ENCODE measurements at places on chromosomes 6 and 20.
A peak's percentile ranks its signal among the peaks of the same experiment; 100 is the strongest.

DNA sequence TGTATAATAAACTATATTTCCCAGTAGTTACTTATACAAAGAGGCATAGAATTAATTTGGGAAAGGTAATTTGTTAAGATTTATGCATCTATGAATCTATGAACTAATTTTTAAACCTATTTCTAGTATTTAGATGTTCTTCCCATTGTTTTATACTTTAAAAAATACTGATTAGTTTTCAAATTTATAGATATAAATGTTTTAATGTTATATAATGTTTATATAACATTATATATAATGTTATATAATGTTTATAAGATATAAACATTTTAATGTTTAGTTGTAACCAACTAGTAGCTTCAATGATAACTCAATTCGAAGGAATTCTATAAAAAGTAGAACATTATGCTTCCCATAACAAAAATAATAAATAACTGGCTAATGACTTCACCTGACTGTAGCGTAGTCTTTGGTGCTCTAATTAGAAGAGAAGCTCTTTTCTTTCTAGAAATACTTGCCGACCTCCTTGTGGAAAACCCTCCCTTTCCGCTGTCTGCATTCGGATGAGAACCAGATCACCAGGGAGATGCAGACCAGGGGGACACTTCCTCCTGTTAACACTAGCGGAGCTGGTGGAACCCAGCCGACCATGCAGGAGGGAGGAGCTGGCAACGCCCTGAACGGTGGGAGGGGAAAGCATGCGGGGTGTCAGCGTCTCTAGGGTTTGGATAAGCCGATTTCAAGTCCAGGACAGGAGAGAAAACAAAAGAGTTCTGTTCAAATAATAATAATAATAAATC is 158.4 kb downstream of the OR2B2 start:
- DNase-seq: peak; percentile 77

DNA sequence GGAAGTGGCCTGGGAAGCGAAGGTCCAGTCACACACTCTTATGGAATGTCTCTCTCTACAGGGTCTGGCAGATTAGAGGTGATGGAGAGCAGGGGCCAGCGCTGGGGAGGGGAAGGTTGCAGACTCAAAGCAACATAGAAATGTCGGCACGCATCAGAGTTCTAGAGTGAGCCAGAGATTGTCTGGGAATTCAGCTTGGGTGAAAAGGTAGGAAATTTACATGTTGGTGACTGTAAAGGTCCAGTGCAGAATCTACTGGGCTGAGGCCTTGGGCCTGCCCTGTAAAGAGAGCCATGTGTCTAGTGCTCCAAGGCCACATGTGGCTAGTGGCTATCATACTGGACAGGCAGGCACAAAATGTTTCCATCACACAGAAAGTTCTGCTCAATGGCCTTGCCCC is 80.8 kb downstream of the FOXA2 start:
- no peak for DNase-seq

DNA sequence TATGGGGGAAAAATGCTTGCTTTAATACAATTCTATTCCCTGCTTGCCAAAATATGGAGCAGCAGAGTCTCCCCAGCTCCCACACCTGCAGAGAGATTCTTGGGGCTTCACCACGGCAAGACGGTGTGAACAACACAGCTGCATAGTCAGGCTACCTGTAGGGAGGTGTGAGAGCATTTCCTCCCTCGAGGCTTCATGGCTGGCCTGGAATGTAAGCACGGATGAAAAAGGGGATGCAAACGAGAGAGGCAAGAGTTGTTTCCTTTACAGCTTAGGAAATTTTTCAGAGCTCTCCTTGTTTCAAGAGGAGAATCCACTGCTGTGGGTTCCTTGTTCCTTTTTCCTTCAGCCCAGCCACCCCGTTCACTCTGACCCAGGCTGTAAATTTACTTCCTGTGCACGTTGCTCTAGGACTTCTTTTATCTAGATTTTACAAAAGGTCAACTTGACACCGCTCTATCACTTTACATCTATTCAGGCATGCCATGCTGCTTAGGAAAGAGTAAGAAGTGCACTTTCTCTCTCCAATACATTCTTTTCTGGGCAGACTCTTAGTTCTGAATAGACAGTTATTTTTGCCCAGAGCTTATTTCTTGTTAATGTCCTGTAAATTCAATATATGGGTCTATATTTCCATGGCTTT is 197.1 kb downstream of the KHDC1L start:
- no peak for DNase-seq

DNA sequence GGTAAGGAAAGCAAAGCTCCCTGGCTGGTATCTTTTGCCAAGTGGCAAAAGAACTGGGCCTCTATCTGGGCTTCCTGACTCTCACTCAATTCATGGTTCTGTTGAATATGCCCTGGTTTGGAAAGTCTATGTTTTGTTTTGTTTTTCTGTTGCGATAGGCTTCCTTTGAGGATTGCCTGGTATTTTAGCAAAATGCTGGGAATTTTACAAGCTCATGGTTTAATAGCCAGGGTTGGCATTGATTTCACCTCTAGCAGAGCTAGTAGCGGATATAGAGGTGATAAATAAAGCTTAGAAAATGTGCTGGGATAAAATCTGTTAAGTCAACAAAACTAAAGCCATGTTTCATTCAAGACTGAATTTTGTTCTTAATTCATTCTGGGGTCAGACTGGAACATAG is 109.9 kb downstream of the RNF144B start:
- no peak for DNase-seq

GRCh38 chr6:28802417-28803336 is 121.1 kb downstream of the TRIM27 start:
- no peak for DNase-seq

DNA sequence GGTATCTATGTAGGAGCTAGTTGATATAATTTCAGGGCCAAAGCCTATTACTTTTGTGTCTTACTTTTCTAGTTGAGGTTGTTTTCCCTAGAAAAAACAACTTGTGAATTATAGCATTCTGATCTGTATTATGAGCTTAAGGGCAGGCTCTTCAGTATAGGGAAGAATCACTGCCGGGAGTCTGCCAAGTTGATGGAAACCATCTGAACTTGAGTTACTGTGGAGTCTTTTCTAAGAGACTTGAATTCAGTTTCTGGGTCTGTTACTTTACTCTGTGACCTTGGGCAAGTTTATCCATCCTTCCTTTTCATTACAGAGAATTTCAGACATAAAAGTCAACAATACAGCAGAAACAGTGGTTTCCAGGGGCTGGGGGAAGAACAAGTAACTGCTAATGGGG is 2.1 kb upstream of the CASS4 start:
- no peak for DNase-seq

DNA sequence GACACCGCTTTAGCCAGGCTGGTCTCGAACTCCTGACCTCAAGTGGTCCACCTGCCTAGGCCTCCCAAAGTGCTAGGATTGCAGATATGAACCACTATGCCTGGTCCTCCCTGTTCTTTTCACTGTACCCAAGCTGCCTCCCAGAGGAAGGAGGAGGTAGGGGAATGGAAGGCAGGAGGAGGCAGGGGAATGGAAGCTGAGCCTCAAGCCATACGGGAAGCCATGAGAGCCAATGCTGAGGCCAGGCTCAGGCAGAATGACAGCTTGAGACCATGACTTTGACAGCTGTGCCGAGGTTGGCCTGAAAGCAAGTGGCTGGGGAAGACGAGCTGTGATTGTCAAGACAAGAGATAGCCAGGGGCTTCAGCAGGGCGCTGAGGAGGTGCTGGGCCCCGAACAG is 13.6 kb upstream of the ZNF335 start:
- no peak for DNase-seq

- DNase-seq: no peak
These were observed 100.9 kb upstream of the IYD start for GRCh38 chr6:150267686-150268561.

GRCh38 chr6:151738267-151738666 is 69.2 kb upstream of the ESR1 start:
- no peak for DNase-seq

DNA sequence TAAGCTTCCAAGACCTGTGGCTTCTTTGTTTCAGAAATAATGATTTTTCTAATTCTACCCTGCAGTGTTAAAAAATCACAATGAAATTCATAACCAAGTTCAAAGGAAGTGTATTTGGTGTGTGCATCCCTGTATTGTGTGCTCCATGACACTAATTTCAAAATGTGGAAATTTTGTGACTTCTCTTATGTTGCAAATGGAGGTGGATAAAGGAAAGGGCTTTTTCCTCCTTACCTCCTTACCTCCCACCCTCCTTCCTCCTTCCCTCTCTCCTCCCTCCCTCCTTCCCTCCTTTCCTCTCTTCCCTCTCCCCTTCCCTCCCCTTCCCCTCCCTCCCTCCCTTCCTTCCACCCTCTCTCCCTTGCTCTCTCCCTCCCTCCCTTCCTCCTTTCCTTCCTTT is 10.5 kb downstream of the CDH4 start:
- no peak for DNase-seq

DNA sequence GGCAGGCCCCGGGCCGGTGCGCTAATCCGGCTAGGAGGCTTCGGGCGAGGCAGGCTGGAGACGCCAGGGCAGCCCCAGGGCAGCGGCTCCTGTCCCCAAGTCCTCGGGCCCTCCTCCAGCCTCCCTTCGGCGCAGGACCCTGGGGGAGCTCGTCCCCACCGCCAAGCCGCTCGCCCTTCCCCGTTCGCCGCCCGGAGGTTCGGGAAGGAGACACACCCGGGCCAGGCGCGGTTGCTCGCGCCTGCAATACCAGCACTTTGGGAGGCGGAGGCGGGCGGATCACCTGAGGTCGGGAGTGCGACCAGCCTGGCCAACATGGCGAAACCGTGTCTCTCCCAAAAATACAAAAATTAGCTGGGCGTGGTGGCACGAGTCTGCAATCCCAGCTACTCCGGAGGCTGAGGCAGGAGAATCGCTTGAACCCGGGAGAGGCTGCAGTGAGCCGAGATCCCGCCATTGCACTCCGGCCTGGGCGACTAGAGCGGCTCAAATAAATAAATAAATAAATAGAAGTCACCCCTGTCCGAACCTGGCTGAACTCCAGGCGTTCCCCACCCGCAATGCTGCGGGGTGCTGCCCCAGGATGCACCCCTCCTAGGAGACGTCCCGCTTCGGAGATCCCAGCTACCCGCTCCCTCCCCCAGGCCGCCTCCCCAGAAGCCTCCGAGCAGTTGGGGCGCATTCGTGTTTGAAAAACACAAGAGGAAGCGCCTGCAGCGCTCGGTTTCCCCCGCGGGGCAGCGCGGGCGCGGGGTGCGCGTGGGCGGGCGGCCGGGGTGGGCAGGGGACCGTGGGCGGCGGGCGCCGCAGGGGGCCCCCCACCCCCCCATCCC is 27.5 kb downstream of the SERPINB9 start:
- no peak for DNase-seq

DNA sequence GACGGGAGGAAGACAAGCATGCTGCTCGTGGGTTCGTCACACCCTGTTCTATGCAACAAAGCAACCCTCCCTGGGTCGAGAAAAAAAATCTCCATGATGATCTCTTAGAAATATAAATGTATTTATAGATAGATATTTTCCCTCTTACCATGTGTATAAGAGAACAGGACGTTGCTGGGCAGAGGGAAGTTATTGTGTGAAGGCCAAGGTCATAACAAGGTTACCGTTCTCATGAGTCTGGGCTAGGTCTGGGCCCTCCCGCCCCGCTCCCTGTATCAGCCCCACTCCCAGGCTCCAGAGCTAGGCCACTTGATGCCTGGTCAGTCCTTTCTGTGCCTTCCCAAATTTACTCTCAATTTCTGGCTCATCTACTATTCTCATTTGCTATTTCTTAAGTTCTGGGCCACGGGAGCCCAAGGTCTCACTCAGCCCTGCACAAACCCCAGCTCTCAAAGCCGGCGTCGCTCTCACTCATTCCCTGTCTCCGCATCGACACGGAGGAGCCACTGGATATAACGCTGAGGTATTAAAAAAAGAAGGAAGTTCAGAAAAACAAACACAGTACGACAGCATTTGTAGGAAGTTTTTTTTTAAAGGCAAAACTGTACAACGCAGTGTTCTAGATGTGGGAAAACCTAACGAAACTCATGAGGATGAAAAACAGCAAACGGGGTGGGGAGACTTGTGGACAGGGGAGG is 96.8 kb downstream of the PSMG4 start:
- DNase-seq: no peak

DNA sequence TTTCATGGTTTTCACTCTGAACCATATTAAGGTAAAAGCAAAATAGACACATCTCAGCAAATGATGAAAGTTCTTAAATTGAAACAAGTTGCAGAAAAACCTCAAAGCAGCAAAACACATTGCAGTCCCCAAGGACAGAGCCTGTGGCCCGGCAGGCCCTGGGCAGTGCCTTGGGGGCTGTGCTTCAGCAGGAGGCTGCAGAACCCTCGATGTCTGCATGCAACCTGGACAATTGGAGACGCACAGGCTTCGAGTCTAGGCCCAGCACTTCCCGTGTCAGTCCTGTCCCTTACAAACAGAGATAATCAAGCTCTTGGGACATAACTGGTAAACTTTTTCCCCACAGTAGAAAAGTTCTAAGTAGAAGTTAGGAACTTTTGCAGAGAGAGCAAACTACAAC is 9.2 kb downstream of the PYGB start:
- DNase-seq: no peak

DNA sequence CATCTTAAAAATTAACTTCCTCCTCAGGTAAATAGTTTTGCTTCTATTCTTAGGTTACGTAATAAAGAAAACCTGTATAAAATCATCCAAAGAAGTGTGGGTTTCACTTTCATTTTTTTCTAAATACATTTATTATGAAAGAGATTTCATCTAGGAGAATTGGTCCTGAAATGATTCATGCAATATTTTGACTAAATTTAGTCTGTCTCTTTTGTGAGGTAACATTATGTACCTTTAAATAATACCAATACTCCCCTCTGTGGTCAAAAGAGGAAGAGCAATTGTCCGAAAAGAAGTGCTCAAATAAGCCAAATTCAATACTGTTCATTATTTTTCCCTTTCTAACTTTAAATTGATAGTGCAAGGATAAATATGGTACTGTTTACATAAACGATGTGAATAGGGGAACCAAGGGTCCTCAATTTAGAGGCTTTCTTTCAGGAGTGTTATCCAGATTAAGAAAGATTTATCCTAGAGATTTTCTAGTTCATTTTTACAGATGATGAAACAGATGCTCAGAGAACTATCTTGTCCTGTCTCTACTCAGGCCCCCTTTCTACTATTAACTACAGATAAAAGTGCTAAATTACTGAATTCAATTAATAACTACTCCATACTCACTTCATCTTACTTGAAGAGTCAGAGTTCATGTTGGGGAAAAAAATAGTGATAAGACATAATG is 26.2 kb downstream of the CYP39A1 start:
- DNase-seq: no peak

- DNase-seq: no peak
These were observed 313.1 kb downstream of the TRDN start for GRCh38 chr6:123323452-123324329.

DNA sequence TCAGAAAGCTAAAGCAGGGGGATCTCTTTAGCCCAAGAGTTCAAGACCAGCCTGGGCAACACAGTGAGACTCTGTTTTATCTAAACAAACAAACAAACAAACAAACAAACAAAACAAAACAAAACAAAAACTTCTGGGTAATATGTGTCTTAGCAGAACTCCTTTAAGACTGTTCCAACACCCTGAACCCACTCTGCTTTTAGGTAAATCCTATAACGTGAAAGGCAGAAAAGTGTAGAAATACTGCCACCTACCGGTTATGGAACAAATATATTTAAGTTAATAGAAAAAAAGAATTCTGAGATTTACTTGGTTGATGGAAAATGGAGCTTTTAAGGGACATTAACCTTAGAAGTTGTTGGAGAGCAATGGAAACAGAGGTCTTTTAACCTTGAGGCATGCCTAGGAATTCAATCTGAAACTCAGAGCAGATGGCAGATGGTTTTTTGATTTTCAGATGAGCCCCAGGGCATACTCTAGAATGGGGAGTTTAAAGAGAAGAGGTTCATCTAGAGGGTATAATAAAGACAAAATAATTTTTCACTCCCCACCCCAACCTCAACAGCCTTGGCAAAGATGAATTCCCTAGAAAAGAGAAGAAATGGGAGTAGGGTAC is 38.5 kb downstream of the SOD2 start:
- no peak for DNase-seq
